ENCODE measurements at places on chromosomes 6 and 20.

- no peak overlapping the region for H3K4me3 ChIP-seq
- no peaks in the 10 kb centered on the region for H3K36me3 ChIP-seq
- no peak for DNase-seq
Measured at GRCh38 chr20:57779401-57780003, 69.7 kb upstream of the PMEPA1 start.

DNA sequence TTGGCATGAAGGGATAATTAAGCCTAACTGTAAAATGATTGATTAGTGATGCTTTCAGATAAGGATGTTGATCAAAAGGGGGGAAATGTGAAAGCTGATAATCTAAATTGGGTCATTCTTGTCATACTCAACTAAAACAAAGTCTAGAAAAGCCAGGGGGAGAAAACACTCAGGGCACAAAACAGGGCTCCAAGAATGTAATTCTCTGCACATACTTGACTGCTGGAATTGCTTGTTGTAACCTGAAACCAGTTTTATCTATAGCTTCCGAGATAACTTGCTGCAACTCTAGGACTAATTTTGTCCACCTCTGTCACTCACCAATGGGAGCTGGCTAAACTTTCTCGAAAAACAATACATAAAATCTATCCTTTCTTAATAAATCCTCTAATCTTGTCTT is 310.3 kb downstream of the CLVS2 start:
- no peaks in the 10 kb centered on the region for H3K4me1 ChIP-seq
- no peak for DNase-seq
- no peak overlapping the region for H3K27ac ChIP-seq
- no peaks in the 10 kb centered on the region for H3K36me3 ChIP-seq

GRCh38 chr6:130679684-130680083 is 147.5 kb upstream of the SMLR1 start:
- no peaks in the 10 kb centered on the region for H3K27me3 ChIP-seq
- H3K4me3 ChIP-seq, result no peak overlapping the region
- DNase-seq, result no peak
- no peaks in the 10 kb centered on the region for H3K36me3 ChIP-seq

DNA sequence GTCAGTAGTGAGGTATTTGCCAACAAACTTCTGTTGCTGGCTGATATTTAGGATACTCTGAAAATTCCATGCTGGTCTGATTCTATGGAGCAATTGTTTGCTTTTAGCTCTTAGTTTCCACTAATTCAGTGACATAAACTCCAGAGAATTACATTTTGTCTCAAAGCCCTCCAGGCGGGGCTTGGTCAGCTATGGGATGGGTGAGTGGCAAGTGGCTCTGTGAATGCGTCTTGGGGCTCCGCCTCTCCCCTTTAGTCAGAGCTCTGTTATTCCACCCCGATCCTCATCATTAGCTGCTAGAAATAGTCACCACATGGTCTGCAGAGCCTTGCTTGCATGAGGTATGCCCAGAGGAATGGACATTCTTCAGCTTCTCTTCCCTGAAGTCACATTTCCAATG is 540.6 kb downstream of the QKI start:
- H3K36me3 ChIP-seq, result no peaks in the 10 kb centered on the region
- H3K27me3 ChIP-seq, result peaks cover 6% of the 10 kb centered on the region
- no peak overlapping the region for H3K4me3 ChIP-seq
- no peaks in the 10 kb centered on the region for H3K4me1 ChIP-seq
- DNase-seq, result no peak

DNA sequence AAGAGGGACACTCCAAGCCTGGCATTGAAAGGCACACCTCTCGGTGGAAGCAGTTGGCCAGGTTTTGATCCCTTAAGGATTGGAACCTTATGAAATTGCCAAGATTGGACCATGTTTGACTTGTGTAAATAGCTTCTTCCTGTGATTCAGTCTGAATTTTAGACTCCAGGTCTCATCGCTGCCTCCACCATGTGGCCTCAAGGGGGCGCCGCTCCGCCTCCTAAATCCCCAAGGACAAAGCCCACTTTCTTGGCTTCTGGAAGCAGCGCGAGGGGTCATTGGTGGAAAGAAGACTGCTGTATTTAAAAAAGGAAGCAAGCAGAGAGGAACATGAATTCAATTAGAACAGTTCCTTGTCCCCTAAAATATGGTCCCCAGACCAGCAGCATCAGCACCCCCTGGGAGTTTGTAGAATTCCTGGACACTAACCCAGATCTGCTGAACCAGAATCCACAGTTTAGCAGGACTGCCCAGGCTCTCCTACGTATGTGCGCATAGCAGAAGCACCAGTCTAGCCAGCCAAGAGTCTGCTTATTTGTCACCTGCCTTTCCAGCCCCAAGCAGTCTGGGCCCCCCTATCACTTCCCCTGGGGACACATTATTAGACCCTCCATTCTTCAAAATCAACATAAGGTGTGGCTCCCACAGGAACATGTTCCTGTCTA is 108.5 kb downstream of the LY86 start:
- peaks cover 26% of the 10 kb centered on the region for H3K27me3 ChIP-seq
- no peak overlapping the region for H3K27ac ChIP-seq
- no peak for DNase-seq
- H3K4me3 ChIP-seq, result no peak overlapping the region

DNA sequence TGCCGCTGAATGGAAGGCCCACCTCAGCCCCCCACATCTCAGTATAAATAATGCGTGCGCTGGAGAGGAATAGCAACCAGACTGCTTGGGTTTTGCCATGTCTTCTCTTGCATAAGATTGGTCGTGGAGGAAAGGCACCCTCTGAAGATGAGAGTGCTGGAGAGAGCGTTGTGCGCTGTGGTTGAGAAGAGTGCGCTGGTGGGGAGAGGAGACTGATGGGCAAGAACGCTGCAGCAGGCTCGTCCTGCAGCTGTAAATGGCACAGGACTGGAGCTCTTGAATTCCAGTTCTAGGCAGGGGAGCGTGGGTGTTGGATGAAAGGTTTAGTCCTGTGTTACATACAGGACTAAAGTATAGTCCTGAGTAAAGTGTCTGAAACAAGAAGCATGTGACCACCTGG is 51.5 kb downstream of the RPRD1B start:
- DNase-seq, result no peak
- H3K4me1 ChIP-seq, result no peaks in the 10 kb centered on the region
- no peaks in the 10 kb centered on the region for H3K27me3 ChIP-seq

- no peaks in the 10 kb centered on the region for H3K4me1 ChIP-seq
- no peaks in the 10 kb centered on the region for H3K27me3 ChIP-seq
- no peak for DNase-seq
- no peak overlapping the region for H3K4me3 ChIP-seq
Measured at GRCh38 chr6:139600919-139601475, 226.5 kb upstream of the CITED2 start.

GRCh38 chr6:169638915-169639314 is 62.9 kb downstream of the WDR27 start:
- no peaks in the 10 kb centered on the region for H3K27me3 ChIP-seq
- DNase-seq, result no peak
- H3K4me3 ChIP-seq, result no peak overlapping the region

- DNase-seq, result no peak
- no peaks in the 10 kb centered on the region for H3K27me3 ChIP-seq
- no peaks in the 10 kb centered on the region for H3K36me3 ChIP-seq
- H3K4me1 ChIP-seq, result peaks cover 9% of the 10 kb centered on the region
- no peak overlapping the region for H3K4me3 ChIP-seq
Measured at GRCh38 chr6:36362551-36363370, 24.7 kb downstream of the ETV7 start.

GRCh38 chr20:6632187-6632586 is 135.3 kb upstream of the BMP2 start:
- no peak overlapping the region for H3K4me3 ChIP-seq
- DNase-seq, result no peak
- no peaks in the 10 kb centered on the region for H3K4me1 ChIP-seq

GRCh38 chr6:10414756-10415616 is at the start of gene TFAP2A:
Gene TFAP2A, minus strand, starts transcription at chr6:10415074. Its CDS starts 83 bp downstream, at chr6:10414991.
- no peak for DNase-seq
- H3K27ac ChIP-seq, result no peak within 1 kb of the TSS
- H3K4me3 ChIP-seq, result peak within 1 kb of the TSS; percentile 41
- no peaks in the 10 kb centered on the region for H3K36me3 ChIP-seq

GRCh38 chr20:38226553-38226952 is 34.0 kb downstream of the KIAA1755 start:
- H3K4me1 ChIP-seq, result no peaks in the 10 kb centered on the region
- no peak for DNase-seq
- H3K4me3 ChIP-seq, result no peak overlapping the region
- peaks cover 33% of the 10 kb centered on the region for H3K27me3 ChIP-seq

- no peaks in the 10 kb centered on the region for H3K36me3 ChIP-seq
- H3K4me1 ChIP-seq, result no peaks in the 10 kb centered on the region
- no peak overlapping the region for H3K4me3 ChIP-seq
- peaks cover 16% of the 10 kb centered on the region for H3K27me3 ChIP-seq
- no peak overlapping the region for H3K27ac ChIP-seq
- DNase-seq, result no peak
Measured at GRCh38 chr20:46999801-47000465, 105.3 kb downstream of the EYA2 start.

DNA sequence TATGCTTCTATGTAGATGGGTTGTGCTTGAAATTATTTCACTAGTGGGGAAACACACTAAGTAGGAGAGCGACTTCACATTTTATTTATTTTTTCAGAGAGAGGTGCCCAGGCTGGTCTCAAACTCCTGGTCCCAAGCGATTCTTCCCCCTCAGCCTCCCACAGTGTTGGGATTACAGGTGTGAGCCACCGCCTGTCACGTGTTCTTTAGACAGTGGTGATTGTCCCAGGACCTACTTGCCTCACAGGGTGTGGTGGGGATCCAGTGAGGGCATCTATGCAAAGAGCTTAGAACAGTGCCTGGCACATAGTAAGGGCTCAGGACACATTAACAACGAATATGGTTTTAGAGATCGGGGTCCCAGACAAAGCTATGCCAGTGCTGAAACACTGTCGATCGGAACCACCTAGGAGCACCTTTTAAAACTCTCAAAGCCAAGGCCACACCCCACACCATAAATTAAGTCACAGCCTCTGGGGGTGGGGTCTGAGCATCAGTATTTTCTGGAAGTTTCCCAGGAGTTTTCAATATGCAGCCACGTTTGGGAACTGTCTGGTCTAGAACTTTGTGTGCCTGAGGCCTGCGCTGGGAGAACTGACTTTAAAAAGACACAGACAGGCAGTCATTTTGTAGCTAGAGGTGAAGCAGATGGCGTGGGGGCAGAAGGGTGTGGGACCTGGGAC is 4.8 kb upstream of the BCAS4 start:
- H3K27ac ChIP-seq, result peak overlapping the region; percentile 93
- H3K4me3 ChIP-seq, result no peak overlapping the region
- no peak for DNase-seq
- peaks cover 19% of the 10 kb centered on the region for H3K4me1 ChIP-seq

DNA sequence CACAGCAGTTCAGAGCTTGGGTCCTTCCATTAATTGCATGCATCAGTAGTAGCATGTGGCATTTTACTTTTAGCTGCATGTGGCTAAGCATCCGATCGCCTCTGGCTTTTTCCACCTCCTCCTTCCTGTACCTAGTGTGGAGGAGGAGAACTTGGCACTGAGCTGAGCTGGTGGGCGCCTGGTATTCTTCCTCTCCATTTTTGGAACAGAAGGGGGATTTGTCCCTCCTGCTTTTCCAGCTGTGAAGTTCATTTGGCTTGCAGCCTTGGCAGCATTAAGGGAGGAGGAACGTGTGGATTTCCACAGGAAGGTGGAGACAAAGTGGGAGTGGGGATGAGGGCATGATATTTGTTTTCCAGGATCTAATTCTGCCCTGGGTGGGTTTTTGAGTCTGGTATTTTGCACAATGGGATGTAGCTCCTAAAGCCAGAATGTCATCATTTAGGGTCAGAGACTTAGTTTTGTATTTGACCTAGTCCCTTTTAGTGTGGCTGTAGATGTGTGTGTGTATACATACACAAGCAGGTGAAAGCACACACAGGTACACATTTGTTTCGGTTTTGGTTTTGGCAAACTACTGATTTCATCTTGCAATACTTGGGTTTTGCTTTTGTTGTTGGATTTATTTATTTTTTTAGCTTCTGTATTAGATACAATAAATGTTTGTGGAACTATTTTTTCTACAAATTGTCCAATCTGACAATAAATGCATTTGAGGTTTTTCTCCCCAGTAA is 90.0 kb downstream of the SASH1 start:
- H3K4me1 ChIP-seq, result no peaks in the 10 kb centered on the region
- no peak for DNase-seq
- H3K27ac ChIP-seq, result no peak overlapping the region
- no peak overlapping the region for H3K4me3 ChIP-seq

DNA sequence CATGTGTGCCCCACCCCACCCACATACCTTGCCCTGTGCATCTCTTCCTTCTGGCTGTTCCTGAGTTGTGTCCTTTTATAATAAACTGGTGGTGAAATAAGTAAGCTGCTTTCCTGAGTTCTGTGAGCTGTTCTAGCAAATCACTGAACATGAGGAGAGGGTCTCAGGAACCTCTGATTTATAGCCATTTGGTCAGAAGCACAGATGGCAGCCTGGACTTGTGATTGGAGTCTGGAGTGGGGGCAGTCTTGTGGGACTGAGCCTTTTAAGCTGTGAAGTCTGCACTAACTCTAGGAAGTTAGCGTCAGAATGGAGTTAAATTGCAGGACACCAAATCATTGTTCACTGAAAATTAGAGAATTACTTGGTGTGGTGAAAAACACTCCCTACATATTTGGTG is 245.4 kb downstream of the LRFN2 start:
- H3K27me3 ChIP-seq, result peaks cover 23% of the 10 kb centered on the region
- DNase-seq, result no peak
- no peak overlapping the region for H3K27ac ChIP-seq
- H3K4me1 ChIP-seq, result no peaks in the 10 kb centered on the region
- H3K4me3 ChIP-seq, result no peak overlapping the region

- no peaks in the 10 kb centered on the region for H3K4me1 ChIP-seq
- H3K27me3 ChIP-seq, result peaks cover 1% of the 10 kb centered on the region
- DNase-seq, result no peak
Measured at GRCh38 chr20:25571817-25572216, 13.5 kb downstream of the NINL start.

- no peak overlapping the region for H3K27ac ChIP-seq
- peaks cover 41% of the 10 kb centered on the region for H3K4me1 ChIP-seq
Measured at GRCh38 chr6:137705160-137706082, 161.6 kb upstream of the TNFAIP3 start.

- H3K36me3 ChIP-seq, result no peaks in the 10 kb centered on the region
- peaks cover 11% of the 10 kb centered on the region for H3K27me3 ChIP-seq
- no peak overlapping the region for H3K4me3 ChIP-seq
Measured at GRCh38 chr6:107862383-107862782, 38.3 kb upstream of the SCML4 start.

GRCh38 chr6:133871131-133871530 is 17.8 kb upstream of the TCF21 start:
- no peak overlapping the region for H3K4me3 ChIP-seq
- H3K4me1 ChIP-seq, result no peaks in the 10 kb centered on the region
- peaks cover 2% of the 10 kb centered on the region for H3K27me3 ChIP-seq
- no peaks in the 10 kb centered on the region for H3K36me3 ChIP-seq

DNA sequence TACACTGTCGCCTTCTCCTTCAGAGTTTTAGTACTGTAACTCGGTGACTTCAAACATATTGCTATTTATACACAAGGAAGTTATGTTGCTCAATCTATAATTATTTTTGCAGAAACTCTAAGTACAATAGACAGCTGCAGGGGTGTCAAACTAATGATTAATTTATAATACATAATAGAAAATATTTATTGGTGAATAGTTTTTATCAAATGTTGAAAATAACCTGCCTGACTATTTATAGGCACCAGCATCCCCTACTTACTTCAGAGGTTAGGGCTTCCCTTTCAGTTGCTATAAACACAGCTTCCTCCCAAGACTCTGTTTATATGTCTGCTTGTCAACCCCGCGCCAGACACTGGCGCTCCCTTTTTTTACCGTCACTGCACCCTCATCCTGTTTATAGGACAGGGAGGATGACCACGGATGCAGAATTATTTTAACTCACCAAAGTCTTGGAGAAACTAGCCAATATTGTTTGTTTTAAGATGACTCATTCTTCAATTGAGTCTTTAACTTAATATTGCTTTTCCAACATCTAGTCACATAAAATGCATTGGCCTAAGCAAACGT is 225.0 kb downstream of the ALDH8A1 start:
- peaks cover 6% of the 10 kb centered on the region for H3K4me1 ChIP-seq
- H3K36me3 ChIP-seq, result no peaks in the 10 kb centered on the region
- H3K4me3 ChIP-seq, result no peak overlapping the region
- peaks cover 3% of the 10 kb centered on the region for H3K27me3 ChIP-seq
- H3K27ac ChIP-seq, result no peak overlapping the region
- no peak for DNase-seq

Measured in T-cell (primary cell).